Stimulated activated naive CD8-positive, alpha-beta T cell treated with anti-CD3 and anti-CD28 coated beads, Interleukin-15, Interleukin-2, amounts not matched to agents 100 U/mL and 50 U/mL, for 24 hours (primary cell): ENCODE measurements at places on chromosomes 3 and 15.

DNA sequence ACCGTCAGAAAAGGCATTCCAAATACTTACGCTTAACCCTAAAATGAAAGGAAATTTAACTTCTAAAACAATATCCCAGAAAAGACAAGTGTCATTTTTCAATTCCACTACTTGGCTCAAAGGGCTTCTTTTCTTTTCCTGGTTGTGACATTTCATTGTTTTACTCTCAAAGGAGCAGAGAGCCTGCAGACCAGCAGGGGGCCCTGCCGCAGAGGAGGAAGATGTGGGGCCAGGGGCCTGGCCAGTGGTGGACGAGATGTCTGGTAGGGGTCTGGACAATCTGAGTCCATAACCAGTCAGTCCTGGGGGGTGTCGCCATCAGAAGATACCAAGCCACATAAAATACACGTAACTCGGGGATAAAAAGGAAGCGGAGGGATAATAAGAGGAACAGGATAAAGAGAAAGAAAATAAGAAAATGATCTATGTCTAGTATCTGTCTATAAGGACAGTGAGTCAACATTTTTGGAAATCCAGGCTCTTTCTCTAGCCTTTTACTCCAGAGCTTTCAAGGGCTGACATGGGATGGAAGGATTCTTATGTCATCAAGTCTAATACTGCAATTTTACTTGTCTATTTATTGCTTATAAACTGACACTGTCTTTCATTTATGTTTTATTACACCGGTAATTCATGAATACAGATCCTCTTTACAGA is 54.2 kb upstream of the ARHGEF3 start:
- peak; percentile 56 for DNase-seq

GRCh38 chr3:179495483-179495882 is 44.2 kb upstream of the GNB4 start:
- no peak for DNase-seq

GRCh38 chr3:37250435-37250834 is 76.1 kb upstream of the LRRFIP2 start:
- no peak for DNase-seq

DNA sequence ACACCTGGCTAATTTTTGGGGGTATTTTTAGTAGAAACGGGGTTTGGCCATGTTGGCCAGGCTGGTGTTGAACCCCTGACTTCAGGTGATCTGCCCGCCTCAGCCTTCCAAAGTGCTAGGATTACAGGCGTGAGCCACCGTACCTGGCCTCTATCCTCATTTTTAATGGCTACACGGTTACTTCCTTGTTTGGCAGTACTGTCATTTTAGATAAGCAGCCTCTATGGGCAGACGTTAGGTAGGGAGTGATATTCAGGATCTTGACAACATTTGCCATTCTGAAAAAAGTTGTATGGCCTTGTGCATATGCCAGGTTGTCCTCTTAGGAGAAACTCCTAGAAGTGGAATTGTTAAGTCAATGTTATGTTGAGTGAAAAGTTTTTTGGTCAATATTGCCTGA is 141.7 kb downstream of the ITPR1 start:
- no peak for DNase-seq

GRCh38 chr3:119145500-119146167 is at the start of gene TEX55:
Gene TEX55 (plus strand): TSS chr3:119146165. CDS start chr3:119146190, 25 bp downstream.
- DNase-seq, result no peak

- DNase-seq, result no peak
Measured at GRCh38 chr3:124063197-124063909, 71.4 kb upstream of the ROPN1 start.

DNA sequence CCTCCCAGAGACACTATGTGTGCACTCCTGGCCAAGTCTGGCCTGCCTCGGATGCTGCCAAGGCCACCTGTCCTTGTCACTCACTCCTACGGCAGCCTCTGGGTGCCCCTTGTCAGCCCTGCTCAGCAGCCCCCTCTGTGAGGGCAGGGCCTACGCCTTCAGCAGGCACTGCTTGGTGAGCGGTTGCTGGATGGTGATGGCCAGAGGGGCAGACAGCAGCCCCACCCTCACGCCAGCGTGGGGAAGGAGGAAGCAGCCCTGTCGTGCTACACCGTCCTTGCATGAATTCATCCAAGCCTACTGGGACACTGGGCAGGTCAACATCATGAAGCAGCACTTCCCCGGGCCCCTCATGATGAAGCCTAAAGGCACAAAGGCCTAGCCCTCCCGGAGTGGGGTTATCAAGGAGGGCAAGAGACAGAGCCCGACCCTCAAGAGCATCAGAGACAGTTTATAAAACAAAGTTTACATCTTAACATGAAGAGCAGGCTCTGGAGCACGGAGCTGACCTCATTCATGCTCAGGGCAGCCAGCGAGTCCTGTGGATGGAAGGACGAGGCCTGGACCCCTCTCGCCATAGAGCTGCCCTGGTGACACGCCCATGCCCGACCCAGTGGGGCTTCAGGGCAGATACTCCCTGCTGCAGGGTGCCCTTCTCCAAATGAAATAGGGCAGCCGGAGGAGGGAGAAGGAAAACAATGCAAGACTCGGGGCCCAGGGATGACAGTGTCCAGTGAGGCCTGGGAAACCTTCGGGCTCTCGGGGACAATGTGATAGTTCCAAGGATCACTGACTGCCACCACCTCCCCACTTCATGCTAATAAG is 25.3 kb downstream of the CHDH start:
- no peak for DNase-seq

GRCh38 chr3:45858809-45859543 is 17.1 kb upstream of the LZTFL1 start:
- no peak for DNase-seq

- DNase-seq, result no peak
Measured at GRCh38 chr3:102485701-102486100, 50.9 kb downstream of the ZPLD1 start.

DNA sequence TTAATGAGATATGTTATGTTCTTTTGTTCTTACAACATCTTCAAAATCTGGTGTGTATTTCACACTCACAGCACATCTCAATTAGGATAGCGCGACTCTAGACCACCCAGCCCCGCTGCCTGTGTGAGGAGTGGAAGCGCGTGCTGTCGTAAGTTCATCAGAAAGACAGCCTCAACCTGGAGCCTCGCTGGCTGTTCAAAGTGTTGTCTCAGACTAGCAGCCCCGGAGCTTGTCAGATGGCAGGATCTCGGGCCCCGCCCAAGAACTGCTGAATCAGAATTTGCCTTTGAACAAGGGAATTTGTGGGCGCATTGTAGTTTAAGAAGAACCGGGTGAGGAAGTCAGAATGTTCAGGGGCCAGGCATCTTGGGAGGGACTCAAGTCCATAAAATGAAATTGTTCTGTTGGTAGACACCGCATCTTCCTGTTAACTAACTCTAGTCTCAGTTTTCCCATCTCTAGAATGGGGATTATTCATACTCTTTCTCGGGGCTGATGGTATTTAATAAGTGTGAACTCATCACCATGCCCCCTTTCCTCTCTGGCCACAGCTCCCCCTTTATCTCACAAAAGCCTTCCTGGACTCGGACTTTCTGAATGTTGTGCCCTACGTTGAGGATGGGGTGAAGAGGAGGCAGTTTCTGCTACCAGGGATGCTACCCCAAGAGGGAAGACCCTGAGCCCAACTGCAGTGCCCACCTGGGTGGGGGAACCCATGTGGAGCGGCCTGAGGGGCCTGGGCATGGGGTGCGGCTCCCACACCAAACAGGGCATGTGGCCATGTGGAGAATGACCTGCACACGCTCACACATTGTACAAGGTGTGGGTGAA is 40.4 kb downstream of the BHLHE40 start:
- peak; percentile 75 for DNase-seq
